ENCODE measurements at places on chromosomes 5 and 9. TPM values are rescaled to one million over a fixed set of nuclear protein-coding genes. Genes with fewer than 3 reads are reported as not detected.

Gene EIF4EBP3
- 11.9 TPM for total RNA-seq

Gene OR1J2
- not detected for total RNA-seq

DNA sequence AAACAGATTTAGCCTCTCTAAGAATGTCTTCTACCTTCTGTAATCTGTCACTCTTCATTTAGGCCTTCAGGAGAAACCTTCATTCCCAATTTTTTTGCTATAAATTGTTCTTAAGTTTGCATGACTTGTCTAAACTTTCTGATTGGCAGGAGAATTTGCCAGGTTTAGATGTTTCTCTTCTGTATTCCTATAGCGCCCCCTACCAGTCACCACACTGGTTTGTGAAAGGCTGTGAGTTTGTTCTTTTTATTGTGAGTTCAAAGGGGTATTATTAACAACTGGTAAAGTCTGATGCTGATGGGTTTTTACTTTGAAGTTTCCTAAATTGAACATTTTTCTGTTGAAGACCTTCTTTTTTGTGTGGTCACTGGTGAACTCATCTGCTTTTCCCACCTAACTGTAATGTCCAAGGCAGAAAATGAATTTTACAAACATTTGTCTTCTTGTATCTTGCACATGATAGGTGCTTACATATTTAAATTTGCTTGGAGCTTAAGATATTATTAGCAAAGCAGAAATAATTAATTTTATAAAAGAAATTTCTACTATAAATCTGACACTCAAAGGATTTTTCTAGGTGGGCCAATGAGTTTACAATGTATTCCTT, 18.4 kb upstream of the F2RL2 start:
- H3K36me3 ChIP-seq: peaks cover 16% of the 10 kb centered on the region
- DNase-seq: peak; percentile 63
- H3K4me3 ChIP-seq: no peak overlapping the region
- H3K4me1 ChIP-seq: no peaks in the 10 kb centered on the region
- no peaks in the 10 kb centered on the region for H3K27me3 ChIP-seq

GRCh38 chr9:137236238-137236935, 4.7 kb upstream of the TUBB4B start:
- no peaks in the 10 kb centered on the region for H3K36me3 ChIP-seq
- H3K4me3 ChIP-seq: no peak overlapping the region
- peak overlapping the region; percentile 27 for H3K27ac ChIP-seq
- peaks cover 12% of the 10 kb centered on the region for H3K4me1 ChIP-seq

GRCh38 chr5:98110791-98111190, 662.7 kb upstream of the RGMB start:
- H3K36me3 ChIP-seq: no peaks in the 10 kb centered on the region
- H3K4me1 ChIP-seq: no peaks in the 10 kb centered on the region
- DNase-seq: no peak
- H3K27me3 ChIP-seq: no peaks in the 10 kb centered on the region
- no peak overlapping the region for H3K4me3 ChIP-seq

- no peak for DNase-seq
- no peak overlapping the region for H3K27ac ChIP-seq
- no peaks in the 10 kb centered on the region for H3K4me1 ChIP-seq
Measured at GRCh38 chr5:60488466-60489130, 211.4 kb downstream of the DEPDC1B start.

DNA sequence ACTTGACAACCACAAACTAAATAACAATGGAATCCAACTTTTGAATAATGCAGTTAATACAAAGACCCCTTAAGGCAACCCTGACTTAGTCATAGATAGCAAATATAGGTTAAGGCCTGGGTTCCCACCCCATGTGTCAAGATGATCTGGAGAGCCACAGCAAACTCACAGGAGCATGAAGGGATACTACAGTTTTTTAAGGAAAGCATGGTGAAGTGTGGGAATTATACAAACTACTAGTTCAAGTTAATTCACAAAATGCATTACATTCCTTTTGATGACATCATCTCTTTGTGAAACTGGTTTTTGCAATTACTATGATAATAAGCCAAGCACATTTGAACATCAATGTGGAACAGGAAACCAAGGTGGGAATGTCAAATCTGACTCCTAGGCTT, 50.6 kb downstream of the LHFPL2 start:
- no peaks in the 10 kb centered on the region for H3K27me3 ChIP-seq
- H3K4me3 ChIP-seq: no peak overlapping the region
- no peaks in the 10 kb centered on the region for H3K36me3 ChIP-seq

DNA sequence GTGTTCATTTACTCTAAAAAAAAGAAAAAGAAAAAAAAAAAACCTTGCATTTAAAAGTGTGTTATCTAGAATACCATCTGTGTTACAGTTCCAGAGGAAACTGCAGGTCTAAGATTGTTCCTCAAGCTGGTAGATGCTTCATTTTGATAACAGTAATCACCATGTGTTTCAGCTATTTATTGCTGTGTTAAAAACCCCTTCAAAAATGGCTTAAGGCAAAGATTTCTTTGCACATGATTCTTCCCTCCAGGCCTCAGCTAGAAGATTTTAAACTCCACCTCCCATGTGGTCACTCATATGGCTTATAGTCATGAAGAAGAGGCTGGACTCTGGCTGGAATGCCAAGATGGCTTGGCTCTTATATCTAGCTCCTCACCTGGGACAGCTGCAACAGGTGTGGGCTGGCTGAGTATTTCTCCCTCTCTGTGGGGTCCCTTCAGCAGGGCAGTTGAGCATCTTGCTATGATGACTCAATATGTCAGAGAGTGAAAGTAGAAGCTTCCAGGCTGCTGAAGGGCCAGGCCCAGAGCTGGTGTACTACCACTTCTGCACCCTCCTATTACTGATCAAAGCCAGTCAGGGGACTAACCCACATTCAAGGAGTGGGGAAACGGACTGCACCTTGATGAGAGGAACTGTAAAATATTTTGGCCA, 920.4 kb upstream of the DMAC1 start:
- DNase-seq: no peak
- H3K27ac ChIP-seq: no peak overlapping the region
- H3K4me1 ChIP-seq: no peaks in the 10 kb centered on the region
- no peaks in the 10 kb centered on the region for H3K27me3 ChIP-seq
- H3K36me3 ChIP-seq: no peaks in the 10 kb centered on the region
- no peak overlapping the region for H3K4me3 ChIP-seq

Gene ZNF883
- 0.95 TPM for total RNA-seq

DNA sequence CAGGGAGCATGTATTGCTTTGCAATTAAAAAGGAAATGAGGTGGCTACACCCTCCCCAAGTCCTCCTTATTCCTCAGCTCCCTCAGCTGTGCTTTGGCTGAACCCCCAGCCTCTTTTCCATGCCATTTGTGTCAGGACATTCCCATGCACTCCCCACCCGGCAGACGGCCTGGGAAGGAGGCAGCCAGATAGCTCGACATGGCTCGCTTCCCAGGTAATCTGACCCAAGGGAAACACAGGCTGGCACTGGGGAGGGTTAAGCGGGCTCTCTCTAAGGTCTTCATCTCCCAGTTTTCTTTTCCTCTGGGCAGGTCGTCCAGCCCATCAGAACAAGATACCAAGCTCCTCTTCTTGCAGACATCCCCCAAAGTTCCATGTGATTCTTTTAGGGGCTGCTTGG, 31.2 kb downstream of the BTNL9 start:
- H3K27me3 ChIP-seq: no peaks in the 10 kb centered on the region
- no peak overlapping the region for H3K4me3 ChIP-seq
- H3K36me3 ChIP-seq: no peaks in the 10 kb centered on the region
- H3K4me1 ChIP-seq: no peaks in the 10 kb centered on the region
- DNase-seq: no peak

DNA sequence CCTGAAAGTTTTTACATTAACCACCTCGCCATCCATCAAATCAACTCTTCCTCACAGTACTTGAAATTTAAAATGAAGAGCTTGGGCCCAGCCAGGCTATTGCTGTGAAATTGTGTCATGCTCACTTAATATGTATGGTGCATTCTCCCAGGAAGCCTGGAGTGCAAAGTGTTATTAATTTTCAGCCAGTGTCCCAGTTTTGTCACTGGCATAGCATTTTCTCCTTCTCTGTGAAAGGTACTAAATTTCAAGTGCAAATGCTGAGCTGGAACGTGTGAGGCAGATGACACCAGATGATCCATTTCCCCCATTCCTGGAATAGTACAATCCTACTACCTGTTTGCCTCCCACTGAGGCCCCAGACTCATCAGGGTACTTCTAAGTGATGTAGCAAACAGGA, 397.6 kb upstream of the ACTBL2 start:
- no peak for DNase-seq
- no peak overlapping the region for H3K27ac ChIP-seq
- H3K27me3 ChIP-seq: no peaks in the 10 kb centered on the region
- no peaks in the 10 kb centered on the region for H3K4me1 ChIP-seq

DNA sequence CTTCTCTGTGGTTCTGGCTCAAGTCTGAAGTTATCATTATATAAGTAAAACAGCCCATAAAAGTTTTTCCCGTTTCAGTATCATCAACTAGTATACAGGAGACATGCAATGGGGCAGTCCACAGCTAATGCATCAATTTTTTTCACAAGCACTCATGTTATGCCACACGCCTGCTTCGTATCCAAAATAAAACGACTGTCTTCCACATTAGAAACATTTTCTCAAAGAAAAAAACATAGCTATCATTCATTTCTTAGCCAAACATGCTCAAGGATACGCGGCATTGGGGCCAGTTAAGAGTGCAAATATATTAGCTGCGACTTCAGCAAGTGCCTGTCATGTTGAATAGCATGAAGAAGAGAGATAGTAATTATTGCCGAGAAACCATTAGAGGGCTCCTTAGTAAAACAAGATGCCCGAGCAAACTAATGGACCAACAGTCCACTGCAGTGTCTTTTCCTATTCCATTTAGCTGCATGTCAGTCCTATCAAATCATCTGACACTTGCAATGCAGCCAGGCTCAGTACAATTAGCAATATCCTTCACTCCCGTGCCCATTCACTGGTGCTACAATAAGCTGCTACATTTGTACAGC, 68.5 kb downstream of the BNC2 start:
- H3K27me3 ChIP-seq: no peaks in the 10 kb centered on the region
- H3K4me3 ChIP-seq: no peak overlapping the region
- no peak overlapping the region for H3K27ac ChIP-seq
- H3K36me3 ChIP-seq: no peaks in the 10 kb centered on the region
- no peaks in the 10 kb centered on the region for H3K4me1 ChIP-seq
